Activated gamma-delta T cell treated with anti-CD3 and anti-CD28 coated beads, Interleukin-2, amount 50 U/mL, for 16 hours (primary cell): ENCODE measurements at places on chromosomes 5 and 9.

GRCh38 chr5:123107343-123108244 lies 18.6 kb downstream of the PRDM6 start:
- no peak for DNase-seq

DNA sequence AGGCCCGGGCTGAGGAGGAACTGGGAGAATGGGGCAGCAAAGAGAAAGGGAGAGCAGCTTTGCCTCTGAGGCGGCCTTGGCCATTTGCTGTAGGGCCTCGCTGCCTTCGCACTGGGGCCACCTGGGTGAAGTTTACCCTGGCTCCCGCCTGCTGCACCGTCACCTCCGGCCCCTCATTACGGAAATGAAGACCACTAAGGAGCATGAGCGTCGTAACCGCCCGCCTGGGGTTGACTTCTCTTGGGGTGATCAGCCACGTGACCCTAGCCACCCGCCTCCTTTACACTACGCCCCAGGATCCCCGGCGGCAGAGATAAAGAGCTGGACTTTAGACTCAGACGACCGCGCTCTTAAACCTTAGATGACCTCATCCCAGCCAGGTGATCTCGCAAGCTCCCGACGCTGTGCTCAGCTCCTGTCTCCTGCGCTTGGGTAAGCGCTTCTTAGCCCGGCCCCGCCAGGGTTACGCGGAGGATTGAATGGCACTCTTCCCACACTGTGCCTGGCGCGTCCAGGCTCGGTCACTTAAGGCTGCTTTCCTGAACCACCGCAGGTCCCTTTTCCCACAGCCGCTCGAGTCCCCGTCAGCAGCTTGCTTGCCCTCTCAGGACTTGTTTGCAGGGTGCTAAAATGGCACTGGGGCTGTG lies 107.9 kb upstream of the LARP1 start:
- peak; percentile 11 for DNase-seq

DNA sequence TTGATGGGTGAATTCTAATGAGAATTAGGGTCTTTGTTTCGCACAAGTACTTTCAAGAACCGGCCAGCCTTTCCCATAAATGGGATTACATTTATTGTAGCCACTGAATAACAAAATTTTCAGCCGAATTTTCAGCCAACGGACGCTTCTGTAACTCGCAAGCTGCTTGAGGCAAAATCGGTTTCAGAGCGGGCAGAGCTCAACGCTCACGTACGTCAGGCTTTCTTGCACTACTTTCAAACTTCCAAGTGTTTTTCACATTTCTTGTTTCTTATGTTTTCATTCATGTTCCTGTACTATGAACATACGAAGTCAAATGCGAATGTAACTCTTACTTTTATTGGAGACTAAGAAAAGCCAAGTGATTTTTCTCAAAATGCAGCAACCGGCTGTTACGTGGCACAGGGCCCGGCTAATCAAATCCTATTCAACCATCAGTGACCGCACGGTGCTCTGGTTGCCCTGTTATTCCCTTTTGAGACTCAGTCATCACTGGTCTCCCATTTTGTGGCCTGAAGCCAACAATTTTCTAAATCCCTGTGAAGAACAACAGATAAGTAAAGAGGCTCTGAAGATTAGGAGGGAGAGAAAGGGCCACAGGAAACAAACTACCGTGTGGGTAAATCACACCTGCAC lies 68.5 kb downstream of the SLC28A3 start:
- DNase-seq = no peak

GRCh38 chr9:76626141-76626540 lies 138.1 kb upstream of the PCA3 start:
- DNase-seq = no peak

DNA sequence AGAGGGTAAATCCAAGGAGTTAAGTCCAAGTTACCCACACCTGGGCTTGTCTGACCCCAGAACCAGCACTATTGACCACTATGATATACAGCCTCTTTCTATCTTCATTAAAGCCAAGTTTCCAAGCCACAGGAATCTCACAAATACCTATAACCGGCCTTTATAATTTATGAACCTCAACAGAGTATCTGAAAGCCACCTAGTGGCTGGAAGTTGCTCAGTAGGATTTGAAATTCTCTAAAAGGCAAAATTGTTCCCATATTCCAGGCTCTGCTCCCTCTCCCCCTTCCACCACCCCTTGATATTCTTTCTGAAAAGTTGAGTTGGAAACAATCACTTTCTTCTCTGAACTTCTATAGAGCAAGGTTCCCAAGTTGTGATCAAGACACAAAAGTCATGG lies 106.4 kb upstream of the GPR151 start:
- DNase-seq = no peak

DNA sequence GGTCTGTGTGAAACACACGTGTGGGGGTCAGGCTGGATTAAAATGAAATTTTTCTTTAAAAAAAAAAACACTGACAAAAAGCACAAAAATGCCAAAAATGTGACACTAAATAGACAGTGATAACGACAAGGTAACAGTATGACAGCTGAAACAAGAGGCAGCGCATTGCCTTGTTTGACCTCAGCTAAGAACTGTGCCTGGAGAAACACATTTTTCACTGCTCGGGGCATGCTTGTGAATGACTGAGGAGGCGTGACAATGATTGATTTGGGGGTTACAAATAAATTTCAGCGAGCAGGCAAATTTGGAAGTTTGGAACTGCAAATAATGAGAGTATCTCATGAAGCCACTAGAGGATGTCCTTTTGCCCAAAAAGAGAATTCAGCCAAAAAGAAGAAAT lies 44.2 kb upstream of the SPATA31C2 start:
- DNase-seq = no peak

- no peak for DNase-seq
Measured at GRCh38 chr5:16740066-16740810, 123.4 kb upstream of the RETREG1 start.

- no peak for DNase-seq
Measured at GRCh38 chr5:52895572-52896413, 93.4 kb upstream of the ITGA2 start.

DNA sequence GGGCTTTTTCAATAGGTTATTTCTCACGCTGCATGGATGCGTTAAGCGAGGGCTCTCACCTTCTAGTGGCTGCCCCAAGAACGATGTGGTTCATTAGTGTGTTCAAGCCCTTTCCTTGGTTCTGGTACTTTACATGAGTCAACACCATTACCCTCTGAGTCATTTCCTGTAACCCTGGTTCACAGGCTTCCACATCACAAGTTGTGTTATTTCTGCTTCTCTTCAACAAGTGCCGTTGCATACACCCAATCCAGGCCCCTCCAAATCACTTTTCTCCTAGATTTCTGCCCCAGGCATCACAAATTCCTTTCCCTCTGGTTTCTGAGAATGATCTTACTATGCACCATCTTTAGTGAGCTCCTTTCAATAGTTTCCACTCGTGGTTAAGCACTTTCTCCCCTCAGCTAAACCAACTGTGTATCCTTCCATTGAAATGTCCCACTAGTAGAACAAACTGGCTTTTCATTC lies 69.5 kb upstream of the RAD23B start:
- peak; percentile 4 for DNase-seq

DNA sequence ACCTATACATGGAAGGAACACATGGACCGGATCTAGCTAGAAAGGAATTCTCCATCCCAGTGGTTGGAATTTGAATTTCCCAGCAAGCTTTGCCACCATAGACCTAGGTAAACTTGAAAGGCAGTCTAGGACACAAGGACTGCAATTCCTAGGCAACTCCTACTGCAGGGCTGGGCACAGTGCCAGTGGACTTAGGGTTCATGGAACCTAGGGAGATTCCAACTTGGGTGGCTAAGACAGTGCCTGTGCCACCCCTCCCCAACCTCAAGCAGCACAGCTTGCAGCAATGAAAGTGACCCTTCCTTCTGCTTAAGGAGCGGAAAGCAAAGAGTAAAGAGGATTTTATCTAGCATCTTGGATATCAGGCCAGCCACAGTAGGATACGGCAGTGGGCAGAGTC lies 663.3 kb downstream of the ELAVL2 start:
- DNase-seq = no peak

GRCh38 chr5:33341351-33341750 lies 99.4 kb upstream of the TARS1 start:
- no peak for DNase-seq

DNA sequence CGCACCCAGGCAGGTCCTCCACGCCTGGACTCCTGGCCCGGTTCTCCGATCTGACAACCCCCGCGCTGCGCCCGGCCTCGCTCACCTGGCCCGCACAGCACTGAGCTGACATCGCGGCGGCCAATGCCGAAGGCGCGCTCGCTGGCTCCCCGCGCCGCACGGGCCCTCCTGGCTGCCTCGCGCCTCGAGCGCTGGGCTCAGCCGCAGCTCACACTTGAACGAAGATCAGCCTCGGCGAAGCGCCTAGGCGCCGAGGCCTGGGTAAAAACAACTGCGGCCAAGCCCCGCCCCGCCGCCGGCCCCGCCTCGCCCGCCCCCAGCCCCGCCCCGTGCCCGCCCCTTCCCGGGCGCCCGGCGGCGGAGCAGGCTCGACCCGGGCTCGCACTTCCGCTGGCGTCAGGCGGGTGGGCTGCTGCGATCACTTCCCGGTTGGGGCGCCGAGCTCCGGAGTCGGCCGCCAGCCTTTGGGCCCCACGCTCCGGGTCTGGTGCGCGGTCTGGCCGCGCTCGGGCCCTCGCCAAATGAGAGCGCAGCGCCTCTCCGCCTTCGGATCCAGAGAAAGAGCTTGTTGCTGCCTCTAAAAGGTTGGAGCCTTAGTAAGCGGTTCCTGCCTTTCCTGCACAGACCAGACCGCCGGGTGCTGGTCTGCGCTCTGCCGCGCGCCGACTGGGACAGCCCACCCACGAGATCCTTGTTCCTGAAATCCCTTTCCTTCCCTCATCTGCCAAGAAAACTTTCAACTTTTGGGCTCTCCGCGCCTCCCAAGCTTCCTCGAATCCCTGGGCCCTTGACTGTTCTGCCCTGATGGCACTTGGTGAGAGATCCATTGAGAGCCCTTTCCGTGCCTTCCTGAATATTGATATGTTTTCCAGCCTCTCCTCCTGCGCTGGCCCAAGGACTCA lies at the start of gene SERINC5:
TSS of gene SERINC5 (minus strand) at position 238 of the 902 bp plus-strand sequence. CDS start at position 112, 126 bp downstream.
- peak; percentile 67 for DNase-seq

GRCh38 chr5:110177729-110178128 lies 488.0 kb downstream of the MAN2A1 start:
- DNase-seq = no peak

- no peak for DNase-seq
Measured at GRCh38 chr9:76395381-76395780, 1.2 kb upstream of the RFK start.

GRCh38 chr9:104779334-104779733 lies 15.4 kb downstream of the NIPSNAP3B start:
- no peak for DNase-seq

DNA sequence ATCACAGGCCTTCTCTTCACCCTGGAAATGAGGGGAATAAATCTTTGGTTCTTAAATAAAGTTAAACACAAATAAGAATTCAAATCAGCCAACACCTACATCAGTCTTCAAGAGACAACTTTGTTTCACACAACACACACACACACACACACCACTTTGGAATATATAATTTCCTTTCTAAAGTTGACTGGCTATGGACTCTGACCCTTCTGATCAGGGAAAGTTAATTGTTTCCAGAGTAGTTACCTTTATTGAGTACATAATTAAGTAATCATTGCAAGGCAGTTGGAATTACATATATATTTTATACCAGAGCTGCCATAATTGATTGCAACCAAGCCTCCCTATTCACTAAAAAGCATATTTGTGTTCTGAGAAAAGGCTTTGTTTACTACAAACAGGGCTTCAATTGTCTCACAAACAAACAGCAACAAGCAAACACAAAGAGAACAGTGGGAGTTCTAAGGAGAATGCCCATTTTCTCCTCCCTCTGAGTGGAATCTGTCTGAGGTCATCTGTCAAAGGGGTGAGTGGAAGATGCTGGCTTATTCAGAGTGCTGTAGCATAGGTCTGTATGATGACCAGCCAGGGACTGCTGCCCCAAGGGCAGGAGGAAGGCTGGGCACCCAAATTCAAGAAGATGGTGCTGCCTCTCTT lies 136.6 kb downstream of the SEMA6A start:
- no peak for DNase-seq

GRCh38 chr9:1514250-1514649 lies 464.1 kb downstream of the DMRT2 start:
- DNase-seq = no peak

- DNase-seq = no peak
Measured at GRCh38 chr5:176870110-176870591, 29.0 kb downstream of the HK3 start.

DNA sequence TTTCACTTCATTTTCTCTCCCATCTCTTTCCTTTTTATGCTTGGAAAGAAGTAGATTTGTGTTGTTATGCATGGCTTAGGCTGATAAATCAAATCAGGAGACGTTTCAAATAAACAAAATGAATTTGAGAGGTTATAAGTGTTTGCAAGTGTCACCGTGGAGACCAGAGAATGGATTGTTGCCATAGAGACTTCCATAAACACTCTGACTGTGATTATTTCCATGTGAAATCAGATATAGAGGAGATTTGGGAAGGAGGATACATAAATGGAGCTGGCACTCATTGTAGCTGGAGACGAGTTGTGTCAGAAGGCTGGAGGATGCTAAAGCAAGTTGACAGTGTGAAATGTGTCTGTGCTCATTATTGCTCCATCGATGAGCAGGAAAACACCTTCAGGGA lies 84.2 kb upstream of the PCSK1 start:
- no peak for DNase-seq

- DNase-seq = no peak
Measured at GRCh38 chr9:68974431-68974830, 39.5 kb downstream of the PRKACG start.

DNA sequence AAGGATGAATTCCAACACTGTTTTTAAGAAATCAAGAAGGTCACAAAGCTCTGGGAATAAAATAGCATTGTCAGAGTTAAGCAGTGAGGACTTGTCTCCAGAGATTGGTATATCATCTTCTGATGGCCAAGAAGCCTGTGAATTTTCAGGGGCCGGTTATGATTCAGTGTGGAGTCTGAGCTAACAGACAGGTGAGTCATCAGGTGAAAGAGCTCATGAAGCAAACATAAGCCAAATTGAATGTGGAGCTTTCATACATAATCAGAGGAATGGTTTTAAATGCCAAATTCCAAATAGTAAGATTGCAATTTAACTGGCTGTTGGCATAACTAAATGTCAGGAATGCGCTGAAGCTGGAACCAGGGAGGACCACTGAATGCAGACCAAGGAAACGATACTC lies 494.2 kb downstream of the MTRR start:
- DNase-seq = no peak

GRCh38 chr9:30771760-30772159 lies 1612.7 kb upstream of the ACO1 start:
- DNase-seq = no peak

GRCh38 chr5:56735849-56736641 lies 79.3 kb upstream of the MAP3K1 start:
- DNase-seq = no peak

GRCh38 chr9:29796291-29796952 lies 2223.1 kb upstream of the C9orf72 start:
- DNase-seq = no peak

GRCh38 chr9:23532282-23532681 lies 293.8 kb downstream of the ELAVL2 start:
- DNase-seq = no peak

DNA sequence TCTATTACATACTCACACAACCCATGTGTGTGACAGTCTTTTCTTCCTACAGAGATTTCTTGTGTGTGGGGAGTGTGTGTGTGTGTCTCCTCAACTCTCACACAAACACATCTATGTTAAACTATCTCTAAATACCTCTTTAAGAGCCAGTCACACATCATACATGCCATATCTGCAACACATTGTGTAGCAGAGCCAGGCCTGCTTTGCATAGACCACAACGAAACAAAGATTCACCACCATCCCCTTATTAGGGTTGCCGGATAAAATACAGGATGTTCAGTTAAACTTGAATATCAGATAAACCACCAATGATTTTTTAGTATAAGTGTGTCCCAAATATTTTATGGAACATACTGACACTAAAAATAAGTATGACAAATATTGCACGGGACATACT lies 2.3 kb downstream of the FAM170A start:
- DNase-seq = no peak
